ENCODE measurements at places on chromosomes 5 and 9.

- DNase-seq = no peak
Observed at GRCh38 chr9:78221425-78221824, 14.4 kb upstream of the CEP78 start.

DNA sequence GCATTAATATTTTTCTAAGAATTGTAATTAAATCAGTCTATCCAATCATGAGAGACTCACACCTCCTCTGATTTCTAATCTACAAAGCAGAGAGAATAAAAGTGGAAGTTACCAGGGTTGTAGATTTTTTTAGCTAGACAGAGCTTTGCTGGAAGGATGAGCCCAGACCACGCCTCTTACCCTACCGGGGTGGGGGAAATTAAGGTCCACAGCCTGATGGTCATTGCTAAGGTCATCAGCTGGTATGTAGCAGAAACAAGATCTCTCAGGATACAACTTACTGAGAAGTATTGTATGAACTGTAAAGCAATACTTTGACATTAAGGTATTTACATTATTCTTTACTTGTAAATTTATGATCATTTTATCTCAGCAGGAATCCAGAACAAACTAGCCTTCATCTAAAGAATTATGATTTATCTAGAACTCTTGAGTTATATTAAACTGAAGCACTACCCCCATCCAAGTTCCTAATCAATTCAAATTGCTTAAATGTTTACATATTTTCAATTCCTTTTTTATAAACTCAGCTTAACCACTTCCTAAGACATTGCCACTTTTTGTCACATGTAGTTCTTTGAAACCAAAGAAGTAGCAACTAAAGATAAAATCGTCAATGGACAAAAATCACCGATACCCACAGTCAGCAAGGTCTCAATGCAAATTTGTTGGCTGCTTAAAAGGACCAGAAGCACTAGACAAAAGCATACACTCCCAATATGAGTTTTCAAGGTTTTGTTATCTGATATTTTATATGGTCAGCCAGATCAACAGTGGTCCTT lies 225.8 kb upstream of the DAPK1 start:
- no peak for DNase-seq

GRCh38 chr9:13358128-13358527 lies 78.6 kb upstream of the MPDZ start:
- DNase-seq = no peak

DNA sequence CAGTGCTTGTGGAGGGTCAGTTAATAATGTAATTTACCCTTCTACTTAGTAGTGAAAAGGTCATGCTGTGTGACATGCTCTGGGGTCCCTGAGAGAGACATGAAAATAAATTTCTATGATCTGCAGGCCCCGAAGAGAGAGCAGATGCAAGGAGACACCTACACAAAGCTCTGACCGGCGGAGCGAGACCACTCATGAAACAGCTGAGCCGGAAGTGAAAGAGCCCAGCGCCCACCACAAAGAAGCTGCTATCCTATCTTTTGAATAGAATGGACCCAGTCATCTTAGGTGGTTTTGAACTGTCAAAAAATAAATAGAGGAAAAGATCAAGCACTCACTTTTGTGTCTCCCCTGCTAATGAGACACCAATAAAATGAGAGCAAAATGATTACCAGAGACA lies 190.0 kb downstream of the MED10 start:
- no peak for DNase-seq

All from H54 (cell line).